Skeletal muscle cell (primary cell): ENCODE measurements at places on chromosomes 5 and 9.

DNA sequence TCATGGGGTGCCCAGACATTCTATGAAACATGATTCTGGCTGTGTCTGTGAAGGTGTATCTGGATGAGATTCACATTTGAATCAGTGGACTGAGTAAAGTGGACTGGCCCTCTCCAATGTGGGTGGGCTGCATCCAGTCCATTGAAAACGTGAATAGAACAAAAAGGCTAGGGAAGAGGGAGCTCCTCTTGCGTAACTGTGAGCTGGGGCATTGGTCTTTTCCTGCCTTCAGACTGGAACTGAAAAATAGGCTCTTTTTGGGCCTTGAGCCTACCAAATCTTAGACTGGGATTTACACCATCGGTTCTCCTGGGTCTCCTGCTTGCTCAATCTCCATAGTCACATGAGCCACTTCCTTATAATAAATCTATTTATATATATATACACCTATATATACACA, 170.1 kb downstream of the SPOCK1 start:
- no peak for DNase-seq

- no peak for DNase-seq
These were observed 18.3 kb downstream of the PDGFRB start for GRCh38 chr5:150137168-150137957.

- DNase-seq = peak; percentile 60
These were observed 76.9 kb upstream of the MINAR2 start for GRCh38 chr5:129670957-129671500.

- no peak for DNase-seq
These were observed 180.1 kb downstream of the MACROH2A1 start for GRCh38 chr5:135218790-135219568.

DNA sequence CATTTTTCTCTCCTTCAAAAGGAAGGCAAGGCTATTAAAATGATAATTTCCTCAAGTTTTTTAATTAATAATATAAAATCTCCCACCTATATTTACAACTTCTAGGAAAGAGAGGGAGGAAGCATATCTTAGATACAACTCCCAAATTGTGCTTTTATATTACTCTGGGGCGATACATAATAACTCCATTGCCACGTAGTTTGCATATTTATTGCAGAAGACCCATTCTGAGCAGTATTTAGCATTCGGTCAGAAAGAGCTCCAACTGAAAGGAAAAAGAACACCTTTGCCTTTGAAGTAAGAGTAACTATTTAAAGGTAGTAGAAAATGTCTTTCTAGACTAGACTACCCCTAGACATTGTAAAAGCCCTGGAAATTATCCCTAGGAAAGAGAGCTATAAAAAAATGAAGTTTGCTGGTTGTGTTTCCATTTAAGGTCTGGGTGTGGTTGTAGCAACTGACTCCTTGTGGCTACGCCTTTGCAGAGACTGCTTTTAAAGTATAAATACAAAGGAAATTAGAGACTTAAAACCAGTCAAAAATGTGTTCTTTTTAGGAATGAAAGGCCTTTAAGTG, 566.1 kb downstream of the ZNF608 start:
- no peak for DNase-seq

- no peak for DNase-seq
These were observed 97.0 kb downstream of the DRD1 start for GRCh38 chr5:175347027-175347426.

GRCh38 chr5:156312897-156313694, 13.9 kb upstream of the SGCD start:
- DNase-seq = no peak

DNA sequence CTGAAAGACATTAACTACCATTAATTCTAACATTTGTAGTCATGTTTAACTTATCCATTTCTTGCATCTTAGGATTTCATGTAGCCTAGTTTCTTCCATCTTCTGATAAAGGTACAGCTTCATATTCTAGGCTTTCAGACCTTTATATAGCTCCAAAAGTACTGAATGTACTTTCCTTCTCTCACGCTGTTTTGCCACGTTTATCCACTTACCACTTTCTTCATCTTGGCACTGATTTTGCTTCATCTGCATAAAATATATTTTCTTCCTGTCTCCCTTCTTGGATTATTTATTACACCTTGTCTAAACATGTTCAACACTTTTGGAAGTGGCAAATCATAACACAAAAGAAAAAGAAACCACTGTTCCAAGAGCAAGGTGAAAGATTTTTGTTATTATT, 553.8 kb downstream of the DTWD2 start:
- DNase-seq = no peak

GRCh38 chr9:88645172-88645878, 110.3 kb downstream of the NXNL2 start:
- DNase-seq = no peak

DNA sequence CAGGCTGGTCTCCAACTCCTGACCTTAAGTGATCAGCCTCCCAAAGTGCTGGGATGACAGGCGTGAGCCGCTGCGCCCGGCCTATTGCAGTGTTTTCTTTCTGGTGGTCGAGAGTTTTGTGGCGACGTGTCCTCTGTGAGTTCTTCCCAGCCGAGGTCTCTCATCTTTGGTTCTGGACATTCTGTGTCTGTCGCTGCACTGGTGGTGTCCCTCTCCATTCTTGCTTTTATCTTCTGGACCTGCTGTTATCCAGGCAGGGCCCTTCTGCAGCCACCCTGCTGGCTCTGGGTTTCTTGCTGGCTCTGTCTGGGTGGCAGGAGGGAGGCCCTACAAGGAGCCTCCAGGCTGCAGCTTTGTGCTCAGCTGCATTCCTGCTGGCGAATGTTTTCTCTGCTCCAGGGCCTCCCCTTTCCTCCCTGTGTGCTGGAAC, 49.1 kb upstream of the EXOC3 start:
- DNase-seq = no peak

DNA sequence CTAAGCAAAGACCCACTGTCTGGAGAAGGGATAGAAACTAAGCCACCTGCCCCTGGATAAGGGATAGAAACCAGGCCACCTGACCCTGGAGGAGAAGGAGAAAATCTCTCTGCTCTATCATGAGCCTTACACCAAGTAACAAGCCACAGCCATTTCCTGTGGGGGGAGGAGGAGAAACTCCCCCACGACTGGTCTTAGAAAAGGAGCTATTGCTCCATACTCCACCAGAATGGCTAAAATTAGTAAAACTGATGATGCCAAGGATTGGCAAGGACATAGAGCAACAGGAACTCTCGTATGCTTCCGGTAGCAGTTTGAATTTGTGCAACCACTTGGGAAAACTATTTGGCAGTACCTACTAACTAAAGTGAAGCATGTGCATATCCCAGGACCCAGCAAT, 70.8 kb downstream of the ACTL7B start:
- DNase-seq = peak; percentile 51

GRCh38 chr9:106700676-106701075, 162.3 kb upstream of the ZNF462 start:
- DNase-seq = no peak

- DNase-seq = no peak
These were observed 81.2 kb downstream of the PHAX start for GRCh38 chr5:126681970-126682369.

- no peak for DNase-seq
These were observed 26.0 kb upstream of the JAK2 start for GRCh38 chr9:4959031-4959430.

GRCh38 chr5:57950616-57951228, 468.1 kb upstream of the ACTBL2 start:
- DNase-seq = no peak

GRCh38 chr9:4750023-4750673, 9.1 kb upstream of the AK3 start:
- DNase-seq = no peak

GRCh38 chr5:180797256-180798192, 5.1 kb downstream of the MGAT1 start:
- no peak for DNase-seq

- no peak for DNase-seq
These were observed 73.2 kb upstream of the EPB41L4A start for GRCh38 chr5:112492291-112492690.

DNA sequence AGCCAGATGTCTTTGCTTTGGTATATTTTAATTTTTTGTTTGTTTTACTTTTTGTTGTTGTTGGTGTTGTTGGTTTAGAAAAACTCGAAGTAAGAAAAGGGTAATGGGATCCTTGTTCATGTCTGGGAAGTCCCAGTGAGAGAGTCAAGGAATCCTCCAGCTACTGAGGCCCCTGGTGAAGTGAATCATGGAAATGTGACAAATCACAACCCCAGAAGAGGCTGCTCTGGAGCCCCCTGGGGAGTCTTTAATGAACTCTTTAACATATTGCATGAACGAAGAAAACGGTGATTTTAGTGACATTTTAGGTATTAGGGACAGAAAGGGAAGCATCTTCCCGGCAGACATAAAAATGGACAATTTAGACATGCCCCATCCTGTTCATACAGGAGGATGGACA, 41.3 kb downstream of the TMEM174 start:
- DNase-seq = no peak

DNA sequence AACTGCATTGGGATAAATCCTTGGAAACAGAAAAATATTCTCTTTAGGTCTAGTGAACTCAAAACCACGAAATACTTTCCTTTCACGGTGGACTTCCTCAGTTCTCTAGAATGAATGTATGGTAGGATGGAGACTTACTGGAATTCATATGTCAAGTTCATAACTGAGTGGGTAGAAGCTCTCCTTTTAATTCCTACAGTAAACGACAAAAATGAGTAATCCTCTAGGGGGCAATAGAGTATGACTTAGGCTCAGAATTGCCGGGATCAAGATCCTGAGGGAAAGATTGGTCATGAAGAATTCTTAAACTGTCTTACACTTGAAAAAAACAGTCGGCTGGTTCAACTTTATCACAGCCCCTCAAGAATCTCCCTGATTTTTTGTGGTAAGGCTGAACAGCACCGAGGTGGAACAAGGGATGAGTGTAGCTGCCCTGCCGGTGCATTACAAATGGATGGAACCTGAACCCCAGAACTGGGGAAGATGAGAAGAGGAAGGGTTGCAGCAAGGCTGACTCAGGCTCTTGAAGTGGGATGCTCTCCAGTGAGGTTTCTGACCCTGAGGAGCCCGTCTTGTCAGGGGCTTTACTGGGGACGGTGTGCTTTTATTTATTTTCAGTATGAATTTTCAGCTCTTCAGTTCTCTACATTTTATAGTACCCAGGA, 14.0 kb upstream of the LOX start:
- DNase-seq = no peak

DNA sequence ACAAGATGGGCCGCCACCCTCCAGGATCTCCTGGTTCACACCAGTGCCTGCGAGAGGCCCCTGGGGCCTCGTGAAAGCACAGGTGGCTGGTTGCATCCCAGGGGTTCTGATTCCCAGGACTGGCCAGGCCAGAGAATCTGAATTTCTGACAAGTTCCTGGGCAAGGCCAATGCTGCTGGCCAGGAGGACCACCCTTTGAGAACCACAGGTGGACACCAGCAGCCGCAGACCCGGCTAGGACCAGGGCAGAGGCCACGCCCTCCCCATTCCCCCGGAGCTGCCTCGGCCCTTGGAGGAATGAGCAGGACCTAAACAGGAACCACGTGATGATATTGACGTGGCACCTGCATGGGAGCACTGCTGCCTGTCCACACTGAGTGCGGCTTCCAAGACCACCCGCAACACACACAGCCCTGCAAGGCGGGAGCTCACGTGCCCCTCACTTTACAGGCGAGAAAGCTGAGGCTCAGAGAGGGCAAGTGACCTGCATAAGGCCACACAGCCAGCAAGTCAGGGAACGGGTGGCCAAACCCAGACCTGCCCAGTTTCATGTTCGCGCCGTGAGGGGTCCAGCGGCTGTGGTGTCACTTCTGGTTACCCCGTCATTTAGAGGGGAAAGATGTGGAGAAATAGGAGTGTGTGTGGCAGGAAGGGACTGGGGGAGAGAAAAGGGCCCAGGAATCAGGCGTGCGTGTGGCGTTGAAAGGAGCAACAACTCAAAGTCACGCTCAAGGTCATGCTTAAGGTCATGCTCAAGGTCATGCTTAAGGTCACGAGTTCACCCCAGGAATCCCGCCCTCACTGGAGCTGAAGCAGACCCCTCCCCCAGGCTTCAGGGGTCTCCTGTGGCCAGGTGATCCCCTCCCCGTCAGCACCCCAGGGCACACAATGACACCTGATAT, 105.9 kb upstream of the IER5L start:
- DNase-seq = no peak

- no peak for DNase-seq
These were observed 132.9 kb downstream of the RNF180 start for GRCh38 chr5:64298586-64298985.

GRCh38 chr9:134044944-134045343, 19.7 kb downstream of the BRD3OS start:
- DNase-seq = no peak

DNA sequence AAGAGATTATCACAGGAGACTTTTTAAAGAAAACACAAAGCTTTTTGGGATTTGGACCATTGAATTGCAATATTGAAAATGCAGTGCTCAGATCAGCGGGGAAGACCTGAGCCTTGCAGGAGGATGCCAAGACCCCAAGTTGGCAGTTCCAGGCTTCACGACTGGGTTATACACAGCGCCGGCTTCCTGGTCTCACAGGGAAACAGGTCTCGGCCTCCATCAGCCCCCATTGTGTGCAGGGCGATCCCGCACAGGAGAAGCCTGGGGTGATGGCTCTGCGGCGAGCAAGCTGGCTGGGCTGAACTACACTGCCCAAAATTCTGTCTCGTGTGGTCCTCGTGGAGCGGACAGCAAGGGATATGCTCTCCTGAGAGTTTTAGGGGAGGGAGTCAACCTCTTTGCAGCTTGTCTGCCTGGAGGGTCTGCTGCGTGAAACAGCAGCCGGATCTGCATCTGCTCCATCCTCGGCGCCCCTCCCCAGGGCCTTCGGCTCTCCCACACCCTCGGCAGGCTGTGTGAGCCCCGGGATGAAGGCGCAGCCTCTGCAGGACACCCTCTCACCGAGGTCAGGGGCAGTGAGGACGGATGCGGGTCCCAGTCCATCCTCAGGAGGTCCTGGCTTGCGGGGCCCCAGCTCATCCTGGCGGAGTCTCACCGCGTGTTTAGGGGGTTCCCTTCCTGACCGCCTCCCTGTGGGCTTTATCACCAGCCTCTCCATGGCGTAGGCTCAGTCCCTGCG, 60.6 kb downstream of the NSUN2 start:
- DNase-seq = no peak

- DNase-seq = no peak
These were observed 12.3 kb downstream of the UBE2QL1 start for GRCh38 chr5:6461006-6461405.

- DNase-seq = no peak
These were observed 19.6 kb downstream of the ADAMTSL2 start for GRCh38 chr9:133553973-133554713.

GRCh38 chr5:56610093-56610698, 205.2 kb upstream of the MAP3K1 start:
- no peak for DNase-seq

- DNase-seq = peak; percentile 27
These were observed 69.4 kb upstream of the NFIB start for GRCh38 chr9:14383294-14383693.

- no peak for DNase-seq
These were observed 7.5 kb downstream of the DOCK8 start for GRCh38 chr9:221989-222776.

- no peak for DNase-seq
These were observed 70.5 kb downstream of the ST8SIA4 start for GRCh38 chr5:100832252-100833230.
